ENCODE measurements at places on chromosomes 4 and X.

DNA sequence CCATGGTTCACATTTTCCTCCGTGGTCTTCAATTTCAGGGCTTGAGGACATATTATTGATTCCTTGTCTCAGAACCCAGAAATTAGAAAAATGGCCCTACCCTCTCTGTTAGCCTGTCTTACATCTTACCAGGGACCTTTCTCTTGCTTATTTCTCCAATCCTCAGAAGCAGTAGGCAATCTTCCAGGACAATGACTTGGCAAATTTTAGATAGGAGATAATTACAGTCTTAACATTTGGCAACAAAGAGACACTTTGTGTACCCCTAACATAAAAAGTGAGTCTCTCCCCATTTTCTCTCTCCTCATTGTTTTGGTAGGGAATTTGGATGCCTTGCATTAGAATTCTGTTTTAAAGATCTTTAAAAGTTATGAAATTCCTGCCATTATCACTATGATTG is 778.1 kb upstream of the SLIT2 start:
- no peak for DNase-seq

DNA sequence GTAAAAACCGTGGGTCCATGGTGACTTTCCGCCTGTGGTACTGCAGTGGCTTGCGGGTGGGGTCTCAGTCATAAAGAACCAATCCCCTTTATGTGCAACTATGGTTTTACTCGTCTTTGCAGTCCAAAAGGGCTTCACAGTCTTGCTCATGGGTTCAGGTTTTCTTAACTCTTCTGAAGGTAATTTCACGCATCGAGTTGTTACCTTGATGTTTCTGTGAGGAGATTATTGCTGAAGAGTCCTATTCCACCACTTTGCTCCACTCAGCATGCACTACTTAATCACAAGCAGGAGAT is 41.5 kb downstream of the F8 start:
- no peak for DNase-seq

DNA sequence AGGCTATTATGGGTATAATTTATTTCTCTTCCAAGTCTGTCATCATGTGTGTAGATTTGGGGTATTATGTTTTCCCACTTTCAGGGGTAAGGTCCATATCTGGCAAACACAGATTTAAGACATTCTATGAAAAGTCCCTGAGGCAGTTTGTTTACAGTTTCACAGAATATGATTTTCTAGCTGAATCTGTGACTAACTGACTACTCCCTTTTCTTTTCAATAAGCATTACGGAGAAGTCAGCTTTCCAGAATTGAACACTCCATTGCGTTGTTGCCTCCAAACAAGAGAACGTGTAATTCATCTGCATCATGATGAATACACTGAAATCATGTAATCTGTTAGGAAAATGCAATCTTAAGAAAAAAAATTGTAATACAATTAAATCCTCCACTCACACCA is 226.7 kb upstream of the SFRP2 start:
- no peak for DNase-seq

- peak; percentile 51 for DNase-seq
Measured at GRCh38 chr4:155854582-155855226, 11.4 kb downstream of the ASIC5 start.

GRCh38 chr4:77911091-77911490 is 48.5 kb downstream of the MRPL1 start:
- peak; percentile 14 for DNase-seq

GRCh38 chrX:129823522-129823921 is 20.2 kb downstream of the ZDHHC9 start:
- no peak for DNase-seq

DNA sequence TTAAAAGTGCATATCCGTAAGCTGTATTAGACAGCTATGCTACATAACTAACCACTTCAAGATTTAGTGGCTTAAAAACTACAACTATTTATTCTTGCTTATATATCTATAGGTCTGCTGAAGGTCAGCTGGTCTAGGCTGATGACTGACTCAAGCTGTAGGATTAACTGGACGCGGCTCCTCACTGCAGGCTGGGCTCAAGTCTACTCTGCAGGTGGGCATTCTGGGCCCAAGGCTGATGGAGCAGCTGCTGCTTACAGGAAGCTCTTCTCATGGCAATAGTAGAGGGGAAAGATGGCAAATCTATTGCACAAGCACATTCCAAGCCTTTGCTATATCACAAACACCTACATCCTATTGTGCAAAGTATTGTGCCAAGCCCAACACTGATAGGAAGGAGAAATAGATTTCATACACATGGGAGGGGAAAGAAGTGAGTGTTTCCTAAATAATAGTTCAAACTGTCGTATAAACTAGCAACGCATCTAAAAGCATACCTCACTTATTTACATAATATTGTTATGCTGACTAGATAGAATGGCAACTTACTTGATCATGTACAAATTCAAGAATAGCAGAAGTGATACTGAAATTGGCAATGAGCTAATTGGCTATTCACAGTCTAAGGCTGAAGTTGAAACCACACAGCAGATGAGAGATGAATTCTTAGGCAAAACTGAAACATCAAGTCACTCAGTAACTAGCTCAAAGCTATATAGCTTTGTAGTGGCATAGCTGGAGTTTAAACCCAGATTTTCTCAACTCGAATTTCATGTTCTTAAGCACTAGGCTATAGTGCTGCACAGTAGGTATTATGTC is 263.8 kb downstream of the NKX6-1 start:
- DNase-seq, result no peak
